Right lobe of liver (tissue), 6 donors: ENCODE measurements at places on chromosomes 2 and 18. TPM values are rescaled to one million over a fixed set of nuclear protein-coding genes. Genes with fewer than 3 reads are reported as not detected.

The GKN2 gene
- not detected for total RNA-seq

The RAB17 gene
- total RNA-seq, result 129 TPM

The SMIM21 gene
- not detected for total RNA-seq

DNA sequence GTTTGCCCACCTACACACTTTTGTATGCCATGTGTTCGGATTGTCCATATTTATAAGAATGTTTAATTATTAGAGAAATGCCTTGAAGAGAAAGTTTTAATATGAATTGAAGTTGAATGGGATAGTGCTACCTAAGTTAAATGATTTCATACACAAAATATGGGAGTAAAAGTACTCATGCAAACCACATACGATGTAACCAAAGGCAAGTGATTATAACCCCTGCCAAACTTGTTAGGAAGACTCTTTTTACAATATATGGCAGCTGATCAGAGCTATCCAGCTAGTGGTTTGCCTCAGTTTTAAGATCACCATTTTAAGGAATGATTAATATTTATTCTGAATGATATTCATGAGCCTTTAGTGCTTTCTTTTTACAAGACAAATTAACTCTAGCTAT is 106.7 kb downstream of the MYO1B start:
- DNase-seq, result no peak

DNA sequence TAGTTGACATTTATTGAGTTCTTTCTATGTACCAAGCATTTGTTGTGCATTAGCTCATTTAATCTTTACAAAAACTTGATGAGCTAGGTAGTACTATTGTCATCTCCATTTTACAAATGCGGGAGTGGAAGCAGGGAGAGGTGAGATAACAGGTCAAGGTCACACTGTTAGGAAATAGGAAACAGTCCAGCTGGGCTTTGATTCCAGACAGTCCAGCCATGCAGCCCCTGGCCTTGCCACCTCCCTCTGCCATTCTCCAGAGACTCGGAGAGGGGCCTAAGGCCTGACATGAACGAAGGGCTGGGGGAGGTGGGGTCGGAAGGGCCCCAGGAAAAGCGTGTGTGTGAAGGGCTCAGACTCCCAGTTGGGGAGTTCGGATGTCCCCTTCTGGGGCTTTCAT is 55.6 kb downstream of the ODC1 start:
- no peak for DNase-seq

DNA sequence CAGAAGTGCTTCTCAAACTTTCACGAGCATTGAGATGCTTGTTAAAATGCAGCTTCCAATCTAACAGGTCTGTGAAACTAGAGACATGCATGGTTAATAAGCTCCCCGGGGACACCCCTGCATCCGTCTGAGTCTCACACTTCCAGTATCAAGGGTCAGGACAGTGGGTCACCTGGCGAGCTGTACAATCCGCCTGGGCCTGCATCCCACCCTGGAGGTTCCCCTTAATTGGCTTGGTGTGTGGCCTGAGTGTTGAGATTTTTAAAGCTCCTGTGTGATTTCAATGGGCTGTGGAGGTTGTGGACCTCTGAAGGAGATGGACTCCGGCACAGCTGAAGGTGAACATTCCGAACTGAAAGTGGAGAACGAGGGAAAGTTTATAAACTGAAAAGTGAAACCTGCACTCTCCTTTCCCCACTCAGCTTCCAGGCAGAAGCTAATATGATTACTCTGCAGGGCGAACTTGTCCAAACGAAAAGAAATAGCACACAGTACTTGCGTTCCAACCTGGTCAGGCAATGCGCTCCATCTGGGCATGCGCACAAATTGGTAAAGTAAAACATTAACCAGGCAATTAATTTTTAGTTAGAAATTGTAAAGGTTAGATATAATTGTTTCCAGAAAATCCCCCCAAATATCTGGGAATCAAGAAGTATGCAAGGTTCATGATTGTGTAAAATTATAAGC is 191.7 kb upstream of the ALKAL2 start:
- no peak for DNase-seq

DNA sequence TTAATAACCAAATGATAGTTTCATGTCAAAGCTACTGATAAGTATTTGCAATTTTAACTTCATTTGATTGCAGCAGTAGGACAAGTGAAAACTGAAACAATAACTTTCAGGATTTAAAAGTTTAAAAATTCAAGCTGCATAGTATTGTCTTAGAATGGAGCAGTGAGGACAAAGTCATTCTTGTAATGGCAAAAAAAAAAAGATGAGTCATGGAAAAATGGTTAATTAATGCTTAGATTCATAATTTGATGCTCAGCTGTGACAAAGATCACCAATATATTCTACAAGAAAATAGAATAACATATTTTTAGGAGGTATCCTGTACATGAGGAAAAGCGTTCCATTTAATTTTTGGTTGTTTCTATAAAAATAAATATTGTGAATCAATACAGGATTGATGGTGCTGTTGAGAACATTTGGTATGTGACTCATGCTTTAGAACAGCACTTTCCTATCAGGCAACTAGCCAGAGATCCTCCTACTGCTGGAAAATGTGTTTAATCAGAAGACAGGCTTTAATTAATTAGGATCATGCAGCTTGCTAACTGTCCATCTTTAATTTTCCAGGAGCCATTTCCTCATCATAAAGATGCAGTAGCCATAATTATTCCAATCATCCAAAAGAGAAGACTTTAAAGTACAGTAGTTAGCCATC is 239.0 kb upstream of the MMADHC start:
- DNase-seq, result no peak

DNA sequence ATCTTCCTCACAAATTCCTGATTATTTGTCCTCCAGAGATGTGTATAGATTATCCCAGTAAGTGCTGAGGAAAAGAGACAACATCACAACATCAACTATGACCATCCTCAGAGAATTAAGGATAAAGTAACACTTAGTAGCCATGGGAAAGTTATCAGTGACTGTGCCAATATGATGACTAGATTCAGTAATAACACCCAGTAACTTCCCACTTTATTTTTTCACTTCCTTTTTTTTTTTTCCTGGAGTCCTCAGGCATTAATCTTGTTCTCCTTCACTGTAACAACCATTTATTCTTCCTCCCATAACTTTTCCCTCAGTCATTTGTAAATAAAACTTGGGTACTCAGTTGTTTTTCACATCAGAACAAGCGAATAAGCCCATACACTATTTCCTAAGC is 16.7 kb upstream of the PID1 start:
- no peak for DNase-seq

- peak; percentile 25 for DNase-seq
Measured at GRCh38 chr2:15940661-15941480, 521 bp downstream of the MYCN start.

DNA sequence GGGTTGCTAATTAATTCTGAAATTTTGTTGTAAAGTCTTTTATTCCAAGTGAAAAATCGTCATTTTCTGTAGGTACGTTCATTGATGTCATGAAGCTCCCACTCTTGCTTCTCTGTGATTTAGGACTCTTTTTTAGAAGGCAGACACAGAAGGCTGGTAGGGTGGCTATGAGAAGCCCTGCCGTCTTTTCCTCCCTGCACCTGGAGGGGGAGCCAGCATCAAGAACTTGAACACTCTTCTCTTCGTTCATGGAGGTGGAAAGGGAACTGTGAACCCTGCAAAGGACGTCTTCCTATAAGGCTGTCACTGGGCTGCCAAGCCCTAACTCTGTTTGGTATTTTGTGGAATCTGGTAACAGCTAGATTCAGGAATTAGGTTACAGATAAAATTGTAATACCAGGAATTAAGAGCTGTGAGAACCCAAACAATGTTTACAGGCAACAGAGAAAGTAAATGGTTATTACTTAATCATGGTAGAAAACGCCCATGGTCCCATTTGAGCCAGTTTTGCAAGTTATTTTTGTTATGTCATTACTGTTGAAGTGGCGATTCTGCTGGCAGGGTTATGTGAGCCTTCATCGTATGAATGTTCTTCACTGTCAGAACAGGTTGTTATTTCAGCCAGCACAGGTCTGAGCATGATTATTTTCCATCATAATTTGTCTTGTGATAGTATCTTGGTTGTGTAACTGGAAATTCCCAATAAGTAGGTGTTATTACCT is 112.2 kb downstream of the OSBPL6 start:
- DNase-seq, result peak; percentile 67

- DNase-seq, result peak; percentile 85
Measured at GRCh38 chr2:234880551-234881211, 71.1 kb upstream of the SH3BP4 start.

DNA sequence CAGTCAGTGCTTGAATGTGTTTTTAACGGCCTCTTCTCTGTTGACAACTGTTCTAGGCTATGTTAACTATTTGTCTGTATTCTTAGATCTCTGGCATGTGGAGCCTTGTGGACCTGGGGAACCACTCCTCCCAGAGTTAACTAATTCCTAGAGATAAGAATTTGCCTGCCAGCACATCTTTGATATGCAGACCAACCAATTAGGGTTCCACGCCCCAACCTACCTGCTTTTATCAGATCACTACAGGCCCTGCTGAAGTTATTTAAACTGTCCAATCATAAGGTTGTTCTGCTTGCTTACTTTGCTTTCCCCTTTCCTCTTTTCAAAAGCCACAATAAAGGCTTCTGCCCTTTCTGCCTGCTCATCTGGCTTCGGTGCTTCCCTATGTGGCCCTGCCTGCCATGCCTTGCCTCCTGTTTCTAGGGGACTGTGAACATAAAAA is 8.5 kb upstream of the CYBRD1 start:
- no peak for DNase-seq

- peak; percentile 30 for DNase-seq
Measured at GRCh38 chr2:105143467-105144151, 97.9 kb upstream of the GPR45 start.

DNA sequence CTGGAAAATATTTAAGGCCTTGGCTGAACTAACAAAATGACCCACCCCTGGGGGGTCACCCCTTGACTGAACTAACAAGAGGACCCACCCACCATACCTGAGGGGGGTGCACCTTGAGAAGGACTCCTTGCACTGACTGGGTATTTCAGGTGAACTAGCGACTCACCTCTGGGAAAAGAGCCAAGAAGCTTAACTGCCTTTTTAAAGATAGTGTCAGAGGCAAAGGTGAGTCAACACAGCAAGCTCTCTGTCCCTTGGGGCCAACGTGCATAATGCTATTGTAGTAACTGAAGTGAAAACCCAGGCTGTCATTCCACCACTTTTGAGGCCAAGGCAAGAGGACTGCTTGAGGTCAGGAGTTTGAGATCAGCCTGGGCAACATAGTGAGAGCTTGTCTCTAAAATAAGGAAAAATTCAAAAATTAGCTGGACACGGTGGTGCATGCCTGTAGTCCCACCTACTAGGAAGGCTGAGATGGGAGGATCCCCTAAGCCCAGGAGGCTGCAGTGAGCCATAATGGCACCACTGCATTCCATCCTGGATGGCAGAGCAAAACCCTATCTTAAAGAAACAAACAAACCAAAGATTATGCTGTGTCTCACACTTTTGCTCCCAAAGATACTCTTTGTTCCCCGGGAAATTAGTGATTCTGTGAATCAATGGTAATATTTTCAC is 36.4 kb upstream of the ZCCHC2 start:
- no peak for DNase-seq

DNA sequence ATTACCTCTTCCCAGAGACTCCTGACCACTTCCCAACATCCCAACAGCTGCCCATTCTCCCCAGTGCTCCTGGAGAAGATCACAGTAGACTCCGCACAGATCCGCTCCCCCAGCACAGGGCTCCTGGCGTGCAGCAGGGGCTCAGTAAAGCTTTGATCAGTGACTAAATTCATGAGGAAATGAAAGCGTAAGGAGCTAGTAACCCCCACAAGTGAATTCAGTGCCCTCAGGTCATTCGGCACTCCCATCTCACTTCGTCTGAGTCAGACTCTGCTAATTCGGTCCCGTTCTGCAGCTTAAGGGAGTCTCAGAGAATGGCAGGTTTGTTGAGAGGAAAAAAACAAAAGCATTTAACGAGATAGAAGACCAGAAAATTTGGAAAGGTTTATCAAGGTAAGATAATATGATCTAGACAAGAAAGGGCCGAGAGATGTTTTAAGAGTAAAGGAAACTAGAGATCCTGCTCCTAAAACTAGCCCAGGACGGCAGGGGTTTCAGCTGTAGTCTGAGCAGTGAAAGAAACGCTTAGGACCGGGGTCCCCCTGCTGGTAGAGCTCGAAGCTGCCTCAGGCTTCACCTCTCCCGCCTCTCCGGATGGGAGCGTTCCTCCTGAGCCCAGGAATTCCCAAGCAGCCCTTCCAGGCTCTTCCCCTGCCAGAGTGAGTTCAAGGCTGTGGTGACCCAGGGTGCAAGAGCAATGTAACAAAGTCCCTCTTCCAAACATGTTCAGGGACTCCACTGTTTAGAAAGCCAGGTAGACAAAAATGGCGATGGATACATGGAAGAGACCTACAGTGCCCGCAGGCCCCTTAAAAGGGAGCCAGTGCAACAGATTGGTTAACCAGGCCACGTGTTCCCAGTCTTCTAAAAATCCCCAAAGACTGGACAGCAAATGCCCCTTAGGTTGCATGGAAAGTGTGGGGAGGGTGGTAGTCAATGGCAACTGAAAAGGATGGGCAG is 127.3 kb downstream of the DNER start:
- DNase-seq, result peak; percentile 77

GRCh38 chr2:217798743-217799562 is 203.8 kb downstream of the TNS1 start:
- no peak for DNase-seq
